G401 (cell line): ENCODE measurements at places on chromosomes 16 and 17.

DNA sequence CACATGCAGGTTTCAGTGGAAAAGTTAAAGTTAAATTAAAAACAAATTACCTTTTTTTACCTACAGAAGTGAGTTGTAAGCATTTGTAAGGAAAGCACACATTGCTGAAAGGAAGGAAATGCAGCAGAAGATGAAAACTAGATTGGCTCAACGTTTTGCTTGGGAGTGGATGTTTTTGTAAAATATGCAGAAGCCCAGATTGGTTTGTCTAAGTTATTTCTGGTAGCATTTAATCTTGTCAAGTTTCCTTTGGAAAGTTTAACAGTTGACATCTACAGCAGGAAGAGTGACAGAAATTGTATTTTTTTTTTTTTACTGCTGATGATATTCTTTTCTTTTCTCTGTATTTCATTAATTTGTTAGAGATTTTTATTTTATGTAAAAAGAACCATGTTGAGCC lies 315.1 kb upstream of the MON1B start:
- DNase-seq, result no peak

DNA sequence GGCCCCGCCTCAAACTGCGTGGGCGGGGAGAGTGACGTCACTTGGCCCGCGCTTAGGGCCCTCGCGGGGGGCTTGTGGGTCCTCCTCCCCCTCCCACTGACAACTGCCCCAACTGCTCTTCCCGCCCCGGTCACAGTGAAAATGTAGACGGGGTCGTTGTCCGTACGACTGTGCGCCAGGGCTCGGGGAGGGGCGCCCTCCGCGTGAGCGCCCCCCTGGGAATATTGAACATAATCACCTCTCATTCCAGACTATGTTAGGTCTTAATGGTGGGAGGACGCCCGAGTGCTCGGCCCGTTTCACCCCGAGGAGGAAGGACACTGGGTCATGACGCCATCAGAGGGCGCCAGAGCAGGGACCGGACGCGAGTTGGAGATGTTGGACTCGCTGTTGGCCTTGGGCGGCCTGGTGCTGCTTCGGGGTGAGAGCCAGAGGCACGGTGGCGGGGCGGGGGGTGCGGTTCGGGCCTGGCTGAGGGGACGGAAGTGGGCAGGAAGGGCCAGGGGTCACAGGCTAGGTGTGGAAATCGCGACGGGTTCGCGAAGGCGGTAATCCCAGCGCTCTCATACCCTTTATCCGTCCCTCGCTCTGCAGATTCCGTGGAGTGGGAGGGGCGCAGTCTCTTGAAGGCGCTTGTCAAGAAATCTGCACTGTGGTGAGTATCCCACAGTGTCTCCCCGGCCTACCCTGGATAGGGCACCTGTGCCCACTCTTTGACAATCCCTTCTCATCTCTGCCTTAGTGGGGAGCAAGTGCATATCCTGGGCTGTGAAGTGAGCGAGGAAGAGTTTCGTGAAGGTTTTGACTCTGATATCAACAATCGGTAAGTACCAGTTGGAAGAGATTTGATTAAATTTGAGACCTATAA lies at the start of gene ELP5:
ELP5 (plus strand) TSS at position 40 of the 868 bp plus-strand sequence; CDS start at position 376, 336 bp downstream.
- DNase-seq, result peak; percentile 93

- no peak for DNase-seq
These were observed 679.0 kb upstream of the CA10 start for GRCh38 chr17:52837492-52837891.

- no peak for DNase-seq
These were observed 12.6 kb upstream of the KLHL36 start for GRCh38 chr16:84635702-84636101.

GRCh38 chr16:88063211-88063773 lies 112.1 kb downstream of the BANP start:
- peak; percentile 37 for DNase-seq

DNA sequence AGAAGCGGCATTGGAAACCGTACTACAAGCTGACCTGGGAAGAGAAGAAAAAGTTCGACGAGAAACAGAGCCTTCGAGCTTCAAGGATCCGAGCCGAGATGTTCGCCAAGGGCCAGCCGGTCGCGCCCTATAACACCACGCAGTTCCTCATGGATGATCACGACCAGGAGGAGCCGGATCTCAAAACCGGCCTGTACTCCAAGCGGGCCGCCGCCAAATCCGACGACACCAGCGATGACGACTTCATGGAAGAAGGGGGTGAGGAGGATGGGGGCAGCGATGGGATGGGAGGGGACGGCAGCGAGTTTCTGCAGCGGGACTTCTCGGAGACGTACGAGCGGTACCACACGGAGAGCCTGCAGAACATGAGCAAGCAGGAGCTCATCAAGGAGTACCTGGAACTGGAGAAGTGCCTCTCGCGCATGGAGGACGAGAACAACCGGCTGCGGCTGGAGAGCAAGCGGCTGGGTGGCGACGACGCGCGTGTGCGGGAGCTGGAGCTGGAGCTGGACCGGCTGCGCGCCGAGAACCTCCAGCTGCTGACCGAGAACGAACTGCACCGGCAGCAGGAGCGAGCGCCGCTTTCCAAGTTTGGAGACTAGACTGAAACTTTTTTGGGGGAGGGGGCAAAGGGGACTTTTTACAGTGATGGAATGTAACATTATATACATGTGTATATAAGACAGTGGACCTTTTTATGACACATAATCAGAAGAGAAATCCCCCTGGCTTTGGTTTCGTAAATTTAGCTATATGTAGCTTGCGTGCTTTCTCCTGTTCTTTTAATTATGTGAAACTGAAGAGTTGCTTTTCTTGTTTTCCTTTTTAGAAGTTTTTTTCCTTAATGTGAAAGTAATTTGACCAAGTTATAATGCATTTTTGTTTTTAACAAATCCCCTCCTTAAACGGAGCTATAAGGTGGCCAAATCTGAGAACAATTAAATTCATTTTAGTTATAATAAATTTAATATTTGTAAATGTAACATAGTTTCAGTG lies 1.7 kb downstream of the HEXIM1 start:
- peak; percentile 68 for DNase-seq

DNA sequence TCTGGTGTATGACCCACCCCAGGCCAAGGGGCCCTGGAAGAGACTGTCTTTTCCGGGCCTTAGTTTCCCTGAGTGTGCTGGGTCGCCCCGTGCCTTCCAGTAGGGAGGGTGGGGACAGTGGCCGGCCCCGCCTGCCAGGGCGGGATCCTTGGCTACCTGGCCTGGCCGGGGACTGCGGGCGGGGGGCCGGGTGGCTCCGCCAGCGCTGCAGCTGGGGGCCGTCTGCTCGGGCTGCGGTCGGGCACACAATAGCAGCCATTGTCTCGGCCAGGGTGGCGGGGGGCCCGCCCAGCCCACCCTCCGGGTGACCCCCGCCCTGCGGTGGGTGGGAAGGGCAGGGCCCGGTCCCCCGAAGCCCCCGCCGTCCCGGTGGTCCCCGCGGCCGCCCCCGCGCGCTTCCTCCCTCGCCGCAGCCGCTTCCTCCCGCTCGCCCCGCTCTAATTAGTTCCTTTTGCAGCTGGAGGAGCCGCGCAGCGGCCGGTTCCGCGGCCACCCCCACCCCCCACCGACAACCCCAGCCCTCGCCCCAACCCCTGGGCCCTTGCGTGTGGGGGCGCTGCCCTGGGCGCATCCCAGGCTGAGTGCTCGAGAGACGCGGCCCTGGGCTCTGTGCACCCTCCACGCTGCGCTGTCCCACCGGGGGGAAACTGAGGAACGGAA lies 11.6 kb downstream of the GLIS2 start:
- DNase-seq, result no peak

DNA sequence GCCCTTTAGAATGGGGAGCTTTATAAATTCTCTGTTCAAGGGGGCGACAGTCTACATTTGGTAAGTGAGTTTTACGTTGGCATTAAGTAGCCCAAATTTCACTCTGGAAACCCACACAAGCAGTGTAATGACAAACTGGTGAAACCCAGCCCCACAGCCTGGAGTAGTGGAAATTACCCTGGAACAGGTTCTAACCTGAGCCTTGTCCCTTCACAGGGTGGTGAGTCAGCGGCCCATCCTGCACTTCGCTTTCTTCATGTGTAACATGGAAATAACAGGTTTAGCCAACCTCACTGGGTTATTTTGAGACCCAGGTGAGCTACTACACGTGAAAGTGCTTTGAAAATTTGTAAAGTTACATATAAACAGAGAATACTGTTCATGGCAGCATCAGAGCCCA lies 3.5 kb upstream of the TLCD3A start:
- no peak for DNase-seq

- no peak for DNase-seq
These were observed 27.1 kb downstream of the NXPH3 start for GRCh38 chr17:49602783-49603182.
